Effector memory CD4-positive, alpha-beta T cell (primary cell): ENCODE measurements at places on chromosomes 12 and 14.

GRCh38 chr14:93161411-93161940 is 23.2 kb downstream of the MOAP1 start:
- no peak for DNase-seq

- no peak for DNase-seq
Observed at GRCh38 chr12:83451189-83451588, 764.5 kb downstream of the TMTC2 start.

GRCh38 chr12:102740141-102740955 is 176.7 kb downstream of the PAH start:
- DNase-seq, result no peak

GRCh38 chr12:93884794-93885460 is 207.8 kb downstream of the CRADD start:
- DNase-seq, result no peak
